Inflammatory macrophage (primary cell): ENCODE measurements at places on chromosomes 16 and 17.

DNA sequence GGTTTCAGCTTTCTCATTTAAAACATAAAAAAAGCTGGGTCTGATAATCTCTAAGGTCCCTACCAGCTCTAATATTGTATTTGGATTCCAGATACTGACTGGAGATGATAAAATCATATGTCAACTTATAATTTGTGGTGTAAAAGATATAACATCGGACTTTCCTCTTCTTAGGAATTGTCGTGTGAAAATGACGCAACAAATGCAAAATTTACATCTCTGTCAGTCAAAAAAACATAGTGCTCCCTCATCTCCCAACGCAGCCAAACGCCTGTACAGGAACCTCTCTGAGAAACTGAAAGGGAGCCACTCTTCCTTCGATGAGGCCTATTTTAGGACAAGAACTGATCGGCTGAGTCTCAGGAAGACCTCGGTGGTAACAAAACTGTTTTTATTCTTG is 197.3 kb downstream of the ANKFN1 start:
- DNase-seq: no peak

DNA sequence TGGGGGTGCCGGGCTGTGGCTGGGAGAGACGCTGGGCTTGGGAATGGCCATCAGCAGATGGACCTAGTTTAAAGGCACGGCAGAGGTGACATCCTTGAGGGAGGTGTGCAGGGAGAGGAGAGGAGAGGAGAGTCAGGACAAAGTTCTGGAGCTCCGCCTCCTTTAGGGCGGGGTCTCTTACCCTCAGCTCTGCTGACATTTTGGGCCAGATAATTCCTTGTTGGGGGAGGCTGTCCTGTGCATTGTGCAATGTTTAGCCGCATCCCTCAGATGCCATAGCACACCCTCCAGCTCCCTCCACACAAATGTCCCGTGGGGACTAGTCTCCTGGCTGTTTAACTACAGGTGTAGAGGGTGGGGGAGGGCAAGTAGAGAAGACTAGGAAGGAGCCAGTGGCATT is 48.3 kb downstream of the ARHGAP23 start:
- no peak for DNase-seq

DNA sequence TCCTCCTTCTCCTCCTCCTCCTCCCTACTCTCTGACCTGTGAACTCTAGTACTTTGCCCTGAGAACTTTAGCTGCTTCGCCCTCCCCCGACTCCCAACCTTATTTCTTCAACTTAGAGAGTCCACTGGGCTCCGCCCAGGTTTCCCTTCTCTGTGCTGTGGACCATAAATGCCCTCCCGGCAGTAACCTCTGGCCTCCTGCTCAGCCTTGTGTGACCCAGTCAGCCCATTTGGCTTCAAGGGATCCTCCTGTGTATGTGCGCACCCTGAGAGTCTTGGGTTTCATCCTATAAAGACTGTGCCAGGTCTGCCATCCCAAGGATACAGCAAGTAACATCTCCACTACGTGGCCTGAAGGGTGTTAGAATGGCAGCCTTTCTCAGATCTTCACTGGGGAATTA is 275.6 kb upstream of the C16orf82 start:
- no peak for DNase-seq

GRCh38 chr17:19672009-19672750 is 23.6 kb downstream of the ALDH3A2 start:
- peak; percentile 88 for DNase-seq

DNA sequence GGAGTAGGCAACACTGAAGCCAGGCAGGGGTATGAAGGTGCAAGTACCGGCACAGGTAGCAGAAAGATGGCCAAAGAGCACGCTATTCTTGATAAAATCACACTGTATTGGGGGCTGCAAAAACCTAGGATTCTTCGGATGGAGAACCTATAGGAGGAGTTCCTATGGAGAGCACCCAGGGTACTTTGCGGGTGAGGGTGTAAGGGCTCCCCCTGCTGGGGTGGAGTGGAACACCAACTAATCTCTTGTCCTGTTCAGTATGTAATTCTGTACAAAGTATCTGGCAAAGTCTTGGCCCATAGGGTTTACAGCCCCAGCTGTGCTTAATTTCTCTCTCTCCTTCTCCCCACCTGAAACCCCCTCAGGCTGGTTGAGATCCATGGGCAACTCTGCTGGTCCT is 393.1 kb upstream of the ASIC2 start:
- DNase-seq: peak; percentile 21

GRCh38 chr16:54208237-54208636 is 78.3 kb downstream of the IRX3 start:
- DNase-seq: no peak

- peak; percentile 35 for DNase-seq
These were observed 51.4 kb upstream of the MNT start for GRCh38 chr17:2452216-2452750.

- DNase-seq: no peak
These were observed 142.0 kb downstream of the SSH2 start for GRCh38 chr17:29787995-29788394.

DNA sequence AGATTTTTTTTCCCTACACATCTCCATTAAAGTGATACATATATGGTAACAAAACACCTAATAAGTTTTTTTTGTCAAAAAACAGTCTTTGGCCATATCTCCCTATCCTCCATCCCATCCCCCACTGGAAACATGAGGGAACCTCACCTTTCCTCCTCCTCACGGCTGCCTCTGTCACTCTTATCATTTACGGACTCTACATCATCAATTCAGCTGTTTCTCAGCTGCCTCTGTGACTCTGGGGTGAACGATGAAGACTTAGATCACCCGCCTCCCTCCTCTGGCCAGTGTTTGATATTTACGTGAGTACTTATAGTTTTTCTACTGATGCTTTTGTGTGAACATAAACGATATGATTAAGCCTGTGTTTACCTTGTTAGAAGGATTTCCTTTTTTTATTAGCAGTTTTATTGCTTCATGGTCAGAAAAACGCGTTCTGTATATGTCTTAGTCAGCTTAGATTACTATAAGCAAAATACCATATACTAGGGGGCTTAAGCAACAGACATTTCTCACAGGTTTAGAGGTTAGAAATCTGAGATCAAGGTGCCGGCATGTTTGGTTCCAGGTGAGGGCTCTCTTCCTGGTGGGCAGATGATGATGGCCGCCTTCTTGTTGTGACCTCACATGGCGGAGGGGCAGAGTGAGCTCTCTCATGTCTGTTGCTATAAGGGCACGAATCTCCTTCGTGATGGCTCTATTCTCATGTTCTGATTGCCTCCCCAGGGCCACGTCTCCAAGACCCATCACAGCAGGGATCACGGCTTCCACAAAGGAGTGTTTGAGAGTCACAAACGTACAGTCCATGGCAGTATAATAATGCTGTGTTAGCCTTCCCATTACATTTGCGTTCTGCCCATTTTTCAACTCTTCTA is 32.1 kb downstream of the DNAH17 start:
- DNase-seq: no peak

- DNase-seq: no peak
These were observed 33.7 kb downstream of the NUBP1 start for GRCh38 chr16:10777356-10777755.
